Activated CD8-positive, alpha-beta T cell treated with anti-CD3 and anti-CD28 coated beads for 36 hours (primary cell): ENCODE measurements at places on chromosomes 2 and 18. TPM values are rescaled to one million over a fixed set of nuclear protein-coding genes. Genes with fewer than 3 reads are reported as not detected.

The REG3G gene
- total RNA-seq, result not detected

The C2orf66 gene
- total RNA-seq, result not detected

The MREG gene
- 10.9 TPM for total RNA-seq

- H3K27ac ChIP-seq, result no peak overlapping the region
- no peak for DNase-seq
- H3K4me1 ChIP-seq, result no peaks in the 10 kb centered on the region
- no peak overlapping the region for H3K4me3 ChIP-seq
- H3K36me3 ChIP-seq, result no peaks in the 10 kb centered on the region
- no peaks in the 10 kb centered on the region for H3K27me3 ChIP-seq
These were observed 52.4 kb downstream of the EMX1 start for GRCh38 chr2:72969706-72970105.

- H3K27me3 ChIP-seq, result peaks cover 21% of the 10 kb centered on the region
- H3K36me3 ChIP-seq, result peaks cover 2% of the 10 kb centered on the region
- no peak overlapping the region for H3K27ac ChIP-seq
- H3K4me1 ChIP-seq, result peaks cover 29% of the 10 kb centered on the region
- no peak overlapping the region for H3K4me3 ChIP-seq
These were observed 2.4 kb upstream of the NEDD4L start for GRCh38 chr18:58041633-58042032.

GRCh38 chr2:9001229-9001628 lies 2.3 kb downstream of the MBOAT2 start:
- peaks cover 6% of the 10 kb centered on the region for H3K4me1 ChIP-seq
- H3K36me3 ChIP-seq, result no peaks in the 10 kb centered on the region
- no peak overlapping the region for H3K27ac ChIP-seq
- no peak for DNase-seq

DNA sequence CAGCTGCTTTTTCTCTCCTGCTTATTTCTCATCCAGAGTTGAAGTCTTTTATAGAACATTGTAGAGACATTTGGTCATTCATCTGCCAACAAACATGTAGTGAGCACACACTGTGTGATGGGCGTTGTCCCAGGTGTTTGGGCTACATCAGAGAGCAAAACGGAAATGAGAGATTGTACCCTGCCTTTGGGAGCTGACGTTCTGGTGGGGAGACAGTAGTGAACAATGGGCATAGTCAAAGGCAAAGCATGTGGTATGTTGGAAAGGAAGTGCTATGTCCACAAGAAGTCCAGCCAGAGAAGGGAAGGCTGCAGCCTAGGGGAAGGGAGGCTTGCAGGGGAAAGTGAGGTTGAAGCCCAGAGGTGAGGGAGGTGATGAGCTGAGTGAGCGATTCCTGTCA lies 78.1 kb downstream of the PIEZO2 start:
- no peak overlapping the region for H3K4me3 ChIP-seq
- no peaks in the 10 kb centered on the region for H3K27me3 ChIP-seq
- no peaks in the 10 kb centered on the region for H3K4me1 ChIP-seq
- no peak overlapping the region for H3K27ac ChIP-seq
- DNase-seq, result no peak

DNA sequence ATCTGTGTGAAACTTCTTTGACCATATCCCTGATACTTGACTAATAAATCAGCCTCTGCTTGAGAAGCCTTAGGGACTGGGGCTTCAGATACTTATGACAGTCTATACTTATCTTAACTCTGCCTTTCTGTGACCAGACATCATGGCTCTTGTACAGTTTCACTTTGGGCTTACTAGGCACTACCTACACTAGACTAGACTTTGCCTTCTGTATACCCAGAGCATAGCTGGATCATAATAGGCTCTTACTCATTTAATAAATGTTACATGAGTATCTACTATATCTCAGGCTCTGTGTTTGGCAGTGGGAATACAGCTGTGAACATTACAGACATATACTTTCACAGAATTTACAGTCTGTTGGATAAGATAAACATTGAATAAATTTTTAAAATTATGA lies 9.0 kb downstream of the UGP2 start:
- DNase-seq, result no peak
- no peak overlapping the region for H3K4me3 ChIP-seq
- H3K4me1 ChIP-seq, result peaks cover 66% of the 10 kb centered on the region
- no peaks in the 10 kb centered on the region for H3K27me3 ChIP-seq

DNA sequence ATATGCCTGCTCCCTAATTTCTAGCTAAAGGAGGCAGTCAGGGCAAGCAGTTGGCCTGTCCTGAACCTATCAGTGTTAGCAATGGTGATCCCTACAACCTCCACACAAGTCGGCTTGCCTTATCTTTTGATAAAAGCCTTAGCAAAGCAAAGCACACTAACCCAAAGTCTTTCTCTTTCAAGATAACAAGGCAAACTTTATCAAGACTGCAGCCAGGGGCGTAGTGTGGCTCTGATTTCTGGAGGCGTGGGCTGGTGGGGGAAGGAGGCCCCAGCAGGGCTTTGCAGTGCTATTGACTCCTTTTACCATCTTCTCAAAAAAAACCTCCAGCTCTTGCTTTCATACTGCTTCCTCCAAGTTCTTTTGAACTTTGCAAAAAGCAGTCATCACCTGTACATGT lies 40.2 kb upstream of the LAMA1 start:
- no peak overlapping the region for H3K4me3 ChIP-seq
- no peaks in the 10 kb centered on the region for H3K27me3 ChIP-seq
- no peak for DNase-seq

The PRKAG3 gene
- not detected for total RNA-seq

DNA sequence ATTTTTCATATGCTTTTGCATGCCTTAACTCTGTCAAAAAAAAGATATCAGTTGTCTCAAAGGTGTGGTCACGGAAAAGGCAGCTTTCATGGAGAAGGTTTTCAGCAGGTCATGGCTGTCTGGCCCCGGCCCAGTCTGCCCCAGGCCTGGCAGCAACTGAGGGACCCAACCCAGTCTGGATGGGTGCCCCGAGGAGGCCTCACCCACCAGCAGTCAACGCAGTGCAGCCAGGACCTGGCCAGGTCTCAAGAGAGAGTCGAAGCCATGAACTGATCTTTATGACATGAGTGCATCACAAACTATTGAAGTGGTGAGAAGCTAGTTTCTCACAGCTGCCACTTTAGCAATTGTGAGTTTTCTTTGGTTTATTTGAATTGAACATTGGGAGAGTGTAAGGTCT lies 7.9 kb downstream of the TUBB6 start:
- H3K4me3 ChIP-seq, result no peak overlapping the region
- no peaks in the 10 kb centered on the region for H3K27me3 ChIP-seq
- H3K4me1 ChIP-seq, result no peaks in the 10 kb centered on the region
- no peak for DNase-seq

The KCNIP3 gene
- not detected for total RNA-seq

DNA sequence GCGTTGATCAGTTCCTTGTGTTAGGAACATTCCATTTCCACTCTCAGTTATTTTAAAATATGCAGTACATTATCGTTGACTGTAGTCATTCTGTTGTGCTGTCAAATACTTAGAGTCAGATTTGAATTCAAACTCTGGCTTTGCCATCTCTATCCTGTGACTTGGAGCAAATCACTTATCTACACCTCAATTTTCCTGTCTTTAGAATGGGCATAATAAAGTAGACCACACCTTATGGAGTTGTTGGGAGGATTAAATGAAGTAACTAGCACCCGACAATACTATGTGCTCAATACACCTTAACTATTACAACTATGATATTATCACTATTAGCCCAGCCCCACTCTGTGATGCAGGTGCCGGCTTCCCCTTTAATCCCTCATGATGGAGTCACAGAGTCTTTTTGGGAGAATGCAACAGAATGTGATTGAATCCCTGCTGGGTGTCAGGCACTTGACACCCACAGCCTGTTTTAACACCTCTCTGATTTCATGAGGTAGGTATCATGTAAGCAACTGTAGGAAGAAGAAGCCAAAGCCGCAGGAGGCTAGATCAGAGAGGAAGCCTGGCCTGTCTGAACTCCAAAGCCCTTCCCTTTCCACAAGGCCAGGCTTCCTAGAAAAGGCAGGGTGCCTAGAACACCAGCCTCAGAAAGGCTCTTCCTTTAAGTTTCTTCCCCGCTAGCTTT lies 308.4 kb downstream of the NAPG start:
- H3K4me3 ChIP-seq, result no peak overlapping the region
- no peak overlapping the region for H3K27ac ChIP-seq
- peaks cover 2% of the 10 kb centered on the region for H3K27me3 ChIP-seq
- no peaks in the 10 kb centered on the region for H3K4me1 ChIP-seq
- H3K36me3 ChIP-seq, result no peaks in the 10 kb centered on the region

The TMEM37 gene
- not detected for total RNA-seq

The PJVK gene
- total RNA-seq, result 3.2 TPM

GRCh38 chr2:165868211-165868610 lies 74.2 kb upstream of the GALNT3 start:
- no peak for DNase-seq
- H3K27ac ChIP-seq, result no peak overlapping the region
- peaks cover 5% of the 10 kb centered on the region for H3K4me1 ChIP-seq
- no peak overlapping the region for H3K4me3 ChIP-seq

- no peak for DNase-seq
- H3K27me3 ChIP-seq, result no peaks in the 10 kb centered on the region
- H3K27ac ChIP-seq, result peak overlapping the region; percentile 56
- H3K4me3 ChIP-seq, result no peak overlapping the region
These were observed 26.9 kb downstream of the RMC1 start for GRCh38 chr18:23530195-23530594.

DNA sequence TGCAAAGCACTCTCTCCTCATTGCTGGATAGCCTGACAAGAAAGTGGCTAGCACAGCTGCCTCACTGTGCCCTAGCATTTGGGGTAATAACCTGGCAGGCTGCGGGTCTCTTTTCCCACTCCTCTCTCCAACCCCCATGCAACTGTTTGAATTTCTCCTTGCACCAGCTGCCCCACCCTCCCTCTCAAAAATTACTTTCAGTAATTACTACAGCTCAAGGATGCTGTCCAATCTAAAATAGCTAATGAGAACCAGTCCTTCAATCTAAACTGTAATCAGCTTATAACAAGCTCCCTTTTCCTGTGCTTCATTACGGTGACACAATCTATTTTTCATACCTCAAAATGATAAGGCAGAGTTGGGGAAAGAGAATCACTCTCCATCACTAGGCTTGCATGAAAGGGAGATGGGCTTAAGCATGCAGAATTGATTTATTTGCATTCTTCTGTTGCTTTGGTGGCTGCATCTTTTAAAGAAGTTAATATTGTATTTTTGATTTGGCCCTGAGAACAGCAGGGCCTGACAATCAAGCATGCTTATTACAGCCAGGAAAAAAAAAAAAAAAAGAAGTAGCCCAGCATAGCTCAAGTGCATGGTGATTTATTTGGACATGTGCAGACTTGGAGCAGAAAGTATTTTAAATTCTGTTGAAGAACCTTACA lies 881.8 kb downstream of the SLC4A3 start:
- no peaks in the 10 kb centered on the region for H3K27me3 ChIP-seq
- H3K27ac ChIP-seq, result no peak overlapping the region
- no peaks in the 10 kb centered on the region for H3K4me1 ChIP-seq
- no peak overlapping the region for H3K4me3 ChIP-seq
- DNase-seq, result no peak
- no peaks in the 10 kb centered on the region for H3K36me3 ChIP-seq

GRCh38 chr2:119295688-119296375 lies 70.8 kb downstream of the C2orf76 start:
- no peaks in the 10 kb centered on the region for H3K27me3 ChIP-seq
- H3K4me3 ChIP-seq, result no peak overlapping the region
- no peaks in the 10 kb centered on the region for H3K4me1 ChIP-seq
- H3K36me3 ChIP-seq, result no peaks in the 10 kb centered on the region
- H3K27ac ChIP-seq, result no peak overlapping the region

The ANKRD36C gene
- 37.4 TPM for total RNA-seq

GRCh38 chr2:231384970-231385369 lies 10.5 kb upstream of the B3GNT7 start:
- H3K4me3 ChIP-seq, result no peak overlapping the region
- no peaks in the 10 kb centered on the region for H3K36me3 ChIP-seq
- no peak overlapping the region for H3K27ac ChIP-seq

The SLC39A6 gene
- total RNA-seq, result 20.8 TPM

- no peaks in the 10 kb centered on the region for H3K36me3 ChIP-seq
- no peak for DNase-seq
- no peak overlapping the region for H3K27ac ChIP-seq
These were observed 149.2 kb downstream of the INSIG2 start for GRCh38 chr2:118237451-118237850.

The CPO gene
- not detected for total RNA-seq

DNA sequence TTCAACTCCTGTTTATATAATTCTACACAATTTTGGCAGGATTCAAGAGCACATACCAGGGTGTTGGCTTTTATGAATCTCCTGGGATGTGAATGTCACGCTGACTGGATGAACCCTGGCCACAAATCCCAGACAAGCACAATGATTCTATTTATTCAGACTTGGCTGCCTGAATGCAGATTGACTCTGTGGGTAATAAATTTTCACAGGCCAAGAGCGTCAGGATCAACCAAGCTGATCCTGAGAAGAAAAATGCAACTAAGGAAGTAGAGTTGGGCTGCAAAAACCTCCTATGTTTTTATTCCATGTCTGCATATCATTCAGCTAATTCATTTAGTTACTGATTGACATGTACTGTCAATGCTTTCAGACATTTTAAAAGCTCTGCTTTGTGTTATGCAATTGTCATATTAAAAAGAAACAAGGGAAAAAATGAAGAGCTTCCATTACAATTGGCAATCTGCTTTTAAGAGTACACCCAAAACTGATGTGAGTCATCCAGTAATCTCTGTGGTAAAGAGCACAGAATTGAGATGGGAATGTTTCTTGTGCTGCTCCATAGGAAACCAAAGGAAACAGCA lies 173.0 kb upstream of the REV1 start:
- H3K4me1 ChIP-seq, result no peaks in the 10 kb centered on the region
- H3K27ac ChIP-seq, result no peak overlapping the region
- no peaks in the 10 kb centered on the region for H3K27me3 ChIP-seq
- no peak for DNase-seq
